ENCODE measurements at places on chromosomes 5 and 9.

GRCh38 chr9:135304886-135305285 is 174.7 kb upstream of the PPP1R26 start:
- DNase-seq, result no peak

- no peak for DNase-seq
Measured at GRCh38 chr9:35771075-35771433, 17.0 kb upstream of the MSMP start.

GRCh38 chr9:214648-215493 is at the start of gene DOCK8:
Gene DOCK8 (plus strand): TSS chr9:214865. CDS start chr9:214977, 112 bp downstream.
- peak; percentile 19 for DNase-seq

- DNase-seq, result peak; percentile 71
Measured at GRCh38 chr9:2157277-2158110, 142.3 kb downstream of the SMARCA2 start.

- DNase-seq, result no peak
Measured at GRCh38 chr9:93225417-93225816, 41.5 kb downstream of the WNK2 start.

- DNase-seq, result no peak
Measured at GRCh38 chr5:40233268-40233667, 446.4 kb upstream of the PTGER4 start.

DNA sequence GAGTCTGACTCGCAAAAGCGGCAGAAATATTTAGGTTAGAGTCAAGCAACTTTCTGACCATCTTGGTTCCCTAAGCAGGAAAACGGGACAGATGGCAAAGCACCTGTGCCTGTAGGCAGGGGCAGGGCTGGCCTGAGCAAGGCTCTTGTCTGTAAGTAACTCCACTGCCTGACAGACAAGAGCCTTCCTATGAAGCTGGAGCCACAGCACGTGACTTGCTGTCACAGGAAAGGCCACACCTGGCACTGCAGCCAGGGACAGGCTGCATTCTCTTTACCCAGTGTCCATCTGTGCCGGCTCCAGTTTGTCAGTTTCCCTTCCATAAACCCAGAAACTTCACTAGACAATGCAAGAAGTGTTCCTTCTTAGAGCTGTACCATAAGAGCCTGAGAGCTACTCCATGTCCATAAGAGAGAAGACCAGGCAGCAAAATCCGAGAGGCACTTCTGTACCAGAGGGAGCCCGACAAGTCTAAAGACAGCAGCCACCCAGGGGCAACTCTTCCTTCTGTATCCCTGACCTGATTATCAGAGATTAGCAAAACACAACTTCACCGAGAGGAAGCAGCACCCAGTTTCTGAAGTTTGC is 78.1 kb downstream of the GPR21 start:
- DNase-seq, result peak; percentile 40

DNA sequence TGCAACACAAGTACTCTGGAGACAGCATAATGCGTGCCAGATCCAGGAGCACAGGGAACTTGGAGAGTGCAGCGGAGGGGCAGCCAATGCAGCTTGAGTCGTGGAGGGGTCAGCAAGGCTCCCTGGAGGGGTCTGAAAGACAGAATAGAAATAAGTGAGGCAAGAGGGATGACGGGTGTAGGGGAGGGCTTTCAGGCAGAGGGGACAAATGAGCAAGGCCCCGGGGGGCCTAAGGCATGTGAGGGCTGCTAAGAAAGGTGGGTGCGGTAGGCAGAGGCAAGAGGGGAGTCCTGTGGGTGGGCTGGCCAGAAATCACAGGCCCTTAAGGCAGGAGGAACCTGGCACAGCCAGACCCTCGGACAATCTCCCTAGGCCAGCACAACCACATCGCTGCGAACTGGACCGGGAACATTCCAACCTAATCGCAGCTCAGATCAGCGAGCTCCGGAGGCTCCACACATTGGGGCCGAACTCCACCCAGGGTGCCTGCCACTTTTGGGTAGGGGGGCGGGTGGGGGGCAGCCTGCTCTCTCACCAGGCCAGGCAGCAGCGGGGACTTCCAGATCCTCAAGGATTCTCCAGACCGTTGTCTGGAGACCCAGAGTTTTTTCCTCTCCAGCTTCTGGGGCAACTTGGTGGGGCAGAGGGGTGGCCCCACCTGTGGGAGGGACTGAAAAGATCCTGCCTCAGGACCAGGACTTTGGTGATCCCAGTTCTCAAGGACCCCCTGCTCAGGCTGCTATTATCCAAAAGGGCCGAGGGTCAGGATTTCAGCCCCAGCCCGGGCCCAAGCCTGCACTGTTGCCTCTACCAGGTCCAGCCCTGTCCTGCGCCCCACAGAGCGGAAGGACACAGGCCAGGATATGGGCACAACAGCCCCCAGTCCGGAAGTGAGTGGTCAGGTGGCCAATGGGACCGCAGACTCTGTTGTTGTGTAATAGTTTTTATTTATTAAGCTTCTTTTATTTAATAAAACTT is 22.7 kb upstream of the CYSTM1 start:
- no peak for DNase-seq

- DNase-seq, result no peak
Measured at GRCh38 chr9:87386490-87387025, 111.1 kb upstream of the DAPK1 start.

- DNase-seq, result no peak
Measured at GRCh38 chr5:92778261-92778660, 802.8 kb downstream of the NR2F1-AS1 start.

GRCh38 chr9:137227054-137227852 is at the start of gene RNF224:
Gene RNF224 (plus strand): TSS chr9:137227502. CDS start chr9:137228336, 834 bp downstream.
- peak; percentile 33 for DNase-seq

- no peak for DNase-seq
Measured at GRCh38 chr5:119445544-119445943, 6.8 kb upstream of the HSD17B4 start.

DNA sequence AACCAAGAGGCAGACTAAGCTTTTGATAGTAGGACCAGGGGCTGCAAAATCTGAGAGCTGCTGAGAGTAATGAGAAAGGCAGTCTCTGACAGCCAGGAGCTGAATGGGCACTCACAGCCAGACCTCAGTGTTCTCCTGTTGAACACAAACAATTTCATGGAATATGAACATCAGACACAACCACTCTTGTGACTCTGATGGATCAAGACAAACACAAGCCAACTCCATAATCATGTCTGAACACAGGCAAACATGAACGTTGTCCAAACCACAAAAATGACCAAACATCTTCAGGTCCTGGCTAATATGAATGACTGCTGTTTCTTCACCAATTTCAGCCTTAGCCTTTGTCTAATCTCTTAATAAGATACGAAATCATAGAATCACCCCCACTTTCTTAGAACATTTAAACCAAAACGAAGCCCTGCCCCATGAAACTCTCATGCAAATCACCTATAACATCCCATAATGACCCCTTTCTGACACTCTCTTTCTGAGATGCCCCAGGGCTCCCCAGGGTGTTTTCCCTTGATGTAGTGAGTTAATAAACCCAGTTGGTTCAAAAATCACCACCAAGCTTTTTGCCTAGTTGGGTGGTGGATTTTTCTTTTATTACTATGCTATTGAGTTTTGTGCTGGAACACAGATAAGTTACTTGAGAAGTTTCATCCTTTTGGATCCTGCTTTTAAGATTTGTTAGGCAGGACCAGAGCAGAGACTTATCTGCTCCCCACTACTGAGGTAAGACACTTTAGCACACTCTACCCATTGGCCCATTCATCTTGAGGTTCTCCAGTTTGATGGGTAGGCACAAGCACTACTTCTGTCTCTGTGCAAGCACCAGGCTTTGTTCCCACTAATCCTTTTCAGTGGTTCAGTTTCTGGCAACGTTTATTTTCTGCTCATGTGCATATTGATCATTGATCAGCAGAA is 5.9 kb upstream of the ERAP2 start:
- DNase-seq, result no peak

DNA sequence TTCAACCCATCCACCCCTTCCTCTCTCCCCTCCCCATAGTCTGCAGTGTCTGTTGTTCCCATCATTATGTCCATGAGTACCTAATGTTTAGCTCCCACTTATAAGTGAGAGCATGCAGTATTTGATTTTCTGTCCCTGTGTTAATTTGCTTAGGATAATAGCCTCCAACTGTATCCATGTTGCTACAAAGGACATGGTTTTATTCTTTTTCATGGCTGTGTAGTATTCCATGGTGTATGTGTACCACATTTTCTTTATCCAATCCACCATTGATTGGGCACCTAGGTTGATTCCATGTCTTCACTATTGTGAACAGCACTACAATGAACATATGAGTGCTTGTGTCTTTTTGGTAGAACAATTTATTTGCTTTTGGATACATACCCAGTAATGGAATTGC is 187.1 kb downstream of the PCSK5 start:
- DNase-seq, result no peak

- no peak for DNase-seq
Measured at GRCh38 chr9:119432428-119432827, 63.2 kb upstream of the BRINP1 start.

- DNase-seq, result no peak
Measured at GRCh38 chr5:178280631-178281030, 48.0 kb upstream of the PHYKPL start.

- no peak for DNase-seq
Measured at GRCh38 chr9:68502279-68502678, 38.4 kb downstream of the TMEM252 start.

DNA sequence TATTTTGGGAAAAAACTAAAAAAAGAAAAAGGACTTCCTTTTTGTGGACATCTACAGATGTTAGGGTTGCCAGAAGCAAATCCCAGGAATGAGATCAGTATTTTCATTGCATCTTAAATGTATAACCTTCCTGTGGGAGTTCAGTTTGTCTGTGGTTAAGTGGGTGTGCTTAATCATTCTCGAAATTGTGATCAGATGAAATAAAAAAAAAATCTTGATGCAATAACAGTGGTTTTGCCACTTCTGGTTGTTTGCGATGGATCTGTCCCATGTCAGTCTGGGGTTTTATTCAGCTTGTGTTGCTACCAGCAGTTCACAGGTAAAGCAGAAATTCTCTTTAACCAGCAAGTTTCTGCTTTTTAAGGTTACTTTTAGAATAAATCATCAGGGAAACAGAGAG is 179.0 kb downstream of the MAN2A1 start:
- no peak for DNase-seq

DNA sequence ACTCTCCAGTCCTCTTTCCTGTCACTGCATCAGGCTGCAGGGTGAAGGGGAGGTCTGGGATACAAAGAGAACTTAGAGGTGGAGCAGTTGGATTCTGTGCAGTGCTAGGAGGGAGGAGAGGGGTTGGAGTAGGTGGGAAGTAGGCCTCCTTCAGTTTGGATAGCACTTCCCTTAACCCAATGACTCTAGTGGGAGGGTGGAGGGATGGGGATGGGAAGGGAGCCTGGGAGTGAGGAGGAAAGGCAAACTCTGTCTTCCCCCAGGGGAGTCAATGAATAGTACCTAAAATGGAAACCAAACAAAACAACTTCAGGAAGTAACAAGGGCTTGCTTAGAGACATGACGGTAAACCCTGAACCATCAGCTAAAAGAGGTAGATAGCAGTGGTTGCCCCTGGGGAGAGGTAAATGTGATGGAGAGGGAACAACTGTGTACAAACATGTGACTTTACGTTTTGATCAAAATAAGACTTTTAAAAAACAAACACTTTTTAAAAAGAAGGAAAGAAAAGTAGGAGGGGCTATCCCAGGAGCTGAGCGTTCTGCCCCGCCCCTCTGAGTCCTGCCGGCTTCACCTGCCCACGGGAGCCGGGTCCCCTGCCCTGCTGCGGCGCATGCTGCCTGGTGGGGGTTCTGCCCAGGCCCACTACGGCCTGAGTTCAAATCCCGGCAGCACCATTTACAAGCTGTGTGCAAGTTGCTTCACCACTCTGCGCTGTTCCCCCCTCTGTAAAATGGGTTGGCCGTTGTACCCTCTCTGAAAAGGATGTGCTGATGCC is 30.9 kb downstream of the GSN start:
- no peak for DNase-seq

GRCh38 chr5:107672211-107673038 is 1.7 kb upstream of the EFNA5 start:
- no peak for DNase-seq

DNA sequence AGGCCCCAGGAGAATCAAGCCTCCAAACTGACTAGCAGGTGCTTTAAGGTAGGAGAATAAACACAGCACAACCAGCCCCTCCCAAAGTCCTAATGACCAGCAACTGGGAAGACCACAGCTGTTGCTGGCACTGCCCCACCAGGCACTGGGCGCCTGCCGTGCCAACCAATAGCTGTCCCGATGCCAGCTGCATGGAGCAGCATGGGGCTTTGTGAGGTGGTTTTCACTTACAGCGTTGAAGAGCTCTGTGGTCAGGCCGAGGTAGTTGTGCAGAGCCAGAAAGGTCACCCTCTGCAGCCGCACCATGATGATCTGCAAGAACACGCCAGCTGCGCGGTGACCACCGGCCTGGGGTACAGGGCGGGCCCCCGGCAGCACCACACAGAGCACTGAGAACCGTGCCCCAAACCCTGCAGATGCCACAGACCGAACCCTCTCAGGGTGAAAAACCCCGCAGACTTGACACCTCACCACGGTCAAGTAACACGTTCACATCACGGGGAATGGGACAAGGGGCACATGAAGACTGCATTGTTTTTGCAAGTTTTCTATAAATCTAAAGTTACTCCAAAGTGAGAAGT is 28.7 kb downstream of the PNPLA7 start:
- no peak for DNase-seq

DNA sequence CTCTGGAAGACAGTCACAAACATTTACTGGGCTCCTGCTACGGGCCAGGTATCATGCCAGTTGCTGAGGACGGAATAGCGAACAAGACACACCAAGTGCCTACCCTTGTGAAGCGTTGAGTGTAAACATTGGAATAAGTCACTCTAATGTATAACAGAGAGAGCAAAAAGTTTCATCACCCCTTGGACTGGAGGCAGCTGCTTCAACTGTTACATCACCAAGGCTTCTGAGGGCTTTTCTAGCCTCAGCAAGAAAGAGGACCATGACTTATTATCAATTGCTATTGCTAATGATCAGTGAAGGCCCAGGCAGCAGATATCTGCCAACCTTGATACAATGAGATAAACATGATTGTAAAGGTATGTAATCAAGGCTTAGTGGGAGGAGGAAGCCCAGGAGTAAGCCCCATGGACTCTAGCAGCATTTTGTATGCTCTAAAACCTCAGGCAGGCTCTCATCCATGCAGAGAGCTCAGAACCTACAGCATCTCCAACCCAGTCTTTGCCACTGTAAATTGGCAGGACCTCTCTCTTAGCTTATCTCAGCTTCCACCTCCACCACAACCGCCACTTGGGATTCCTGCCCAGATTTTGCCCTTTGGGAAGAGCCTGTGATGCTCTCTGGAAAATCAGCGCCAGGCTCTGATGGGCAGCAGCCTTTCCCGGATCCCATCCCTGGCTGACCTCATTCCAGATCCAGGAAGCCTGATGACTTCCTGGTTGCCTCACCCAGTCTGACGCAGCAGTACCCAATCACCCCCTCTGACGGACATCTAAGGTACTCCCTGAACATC is 54.5 kb downstream of the ADAM19 start:
- no peak for DNase-seq

GRCh38 chr5:126633552-126633951 is 32.8 kb downstream of the PHAX start:
- no peak for DNase-seq

DNA sequence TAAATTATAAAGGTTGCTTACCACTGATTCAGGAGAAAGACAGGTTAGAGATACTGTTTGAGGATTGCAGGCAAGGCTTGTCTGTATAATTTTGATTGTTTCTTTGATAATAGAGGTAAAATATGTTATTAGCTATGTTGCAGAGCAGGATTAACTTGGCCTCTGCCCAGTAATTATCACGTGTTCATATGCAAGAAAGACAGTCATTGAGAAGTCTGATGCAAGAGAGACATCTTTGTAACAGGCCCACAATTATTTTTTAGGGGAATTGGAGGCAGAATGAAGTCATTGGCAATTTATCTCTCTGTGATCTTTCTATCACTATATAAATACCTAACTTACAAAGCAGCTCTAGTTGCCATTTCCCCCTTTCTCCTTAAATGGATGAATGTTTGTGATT is 46.0 kb downstream of the SLC44A1 start:
- DNase-seq, result no peak

GRCh38 chr9:132516911-132517310 is 65.5 kb upstream of the BARHL1 start:
- no peak for DNase-seq

Data from gastrocnemius medialis (tissue), 4 donors.